Vagina (tissue), 2 donors: ENCODE measurements at places on chromosomes 11 and 22. TPM values are rescaled to one million over a fixed set of nuclear protein-coding genes. Genes with fewer than 3 reads are reported as not detected.

DENND6B gene
- 2.7 TPM for total RNA-seq

LGALS12 gene
- total RNA-seq: 2.7 TPM

POU2AF2 gene
- not detected for total RNA-seq

FGF4 gene
- total RNA-seq: not detected

CHRNA10 gene
- total RNA-seq: not detected

ABCG4 gene
- 3.2 TPM for total RNA-seq

CRYBB2 gene
- total RNA-seq: not detected

LGR4 gene
- 65.6 TPM for total RNA-seq
